ENCODE measurements at places on chromosomes 16 and 17. TPM values are rescaled to one million over a fixed set of nuclear protein-coding genes. Genes with fewer than 3 reads are reported as not detected.

Gene CHAD
- not detected for total RNA-seq

Gene FOXC2
- not detected for total RNA-seq

Gene STAC2
- total RNA-seq, result not detected

Gene OR3A1
- 0.88 TPM for total RNA-seq

Gene KRTAP9-8
- total RNA-seq, result not detected

Gene OR1A1
- not detected for total RNA-seq

Gene LAT
- total RNA-seq, result 1.1 TPM

Gene STH
- total RNA-seq, result not detected

Gene TBC1D3
- total RNA-seq, result not detected

Gene KRT34
- 4.7 TPM for total RNA-seq

Gene SDR42E1
- 0.22 TPM for total RNA-seq

Gene CCDC102A
- total RNA-seq, result 16.2 TPM

Gene KRTAP2-2
- total RNA-seq, result not detected

Gene MYOCD
- total RNA-seq, result 4.7 TPM

Gene NHLRC4
- 2.6 TPM for total RNA-seq

Measured in placental pericyte (primary cell).